ENCODE measurements at places on chromosomes 5 and 9.

DNA sequence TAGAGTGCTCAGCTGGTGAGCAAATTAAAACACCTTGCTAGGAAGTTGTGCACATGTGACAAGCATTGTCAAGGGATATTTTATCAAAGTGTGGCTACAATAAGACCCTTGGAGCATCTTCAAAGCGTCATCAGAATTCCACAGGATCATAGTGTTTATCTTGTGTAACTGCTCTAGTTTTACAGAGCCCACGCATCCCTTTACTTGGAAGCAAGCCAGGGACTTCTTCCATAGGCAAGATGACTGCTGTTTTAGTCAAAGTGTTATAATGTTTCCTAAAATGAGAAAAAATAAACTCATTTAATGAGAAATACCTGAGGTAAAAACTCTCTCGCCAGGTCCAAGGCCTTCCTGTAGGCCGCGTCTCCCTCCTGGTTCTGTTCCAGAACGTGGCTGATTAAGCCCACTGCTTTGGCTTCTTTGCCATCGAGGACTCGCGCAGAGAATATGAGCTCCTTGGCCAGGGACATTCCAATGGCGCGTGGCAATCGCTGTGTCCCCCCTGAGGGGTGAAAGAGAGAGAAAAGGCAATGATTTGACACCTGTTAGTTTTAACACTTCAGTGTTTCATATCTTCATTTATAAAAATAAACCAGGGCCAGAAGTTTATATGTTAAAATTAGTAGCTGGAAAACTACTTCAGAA lies 141.1 kb downstream of the AUH start:
- no peak for DNase-seq

GRCh38 chr9:34685591-34685990 lies 5.5 kb downstream of the CCL19 start:
- no peak for DNase-seq

DNA sequence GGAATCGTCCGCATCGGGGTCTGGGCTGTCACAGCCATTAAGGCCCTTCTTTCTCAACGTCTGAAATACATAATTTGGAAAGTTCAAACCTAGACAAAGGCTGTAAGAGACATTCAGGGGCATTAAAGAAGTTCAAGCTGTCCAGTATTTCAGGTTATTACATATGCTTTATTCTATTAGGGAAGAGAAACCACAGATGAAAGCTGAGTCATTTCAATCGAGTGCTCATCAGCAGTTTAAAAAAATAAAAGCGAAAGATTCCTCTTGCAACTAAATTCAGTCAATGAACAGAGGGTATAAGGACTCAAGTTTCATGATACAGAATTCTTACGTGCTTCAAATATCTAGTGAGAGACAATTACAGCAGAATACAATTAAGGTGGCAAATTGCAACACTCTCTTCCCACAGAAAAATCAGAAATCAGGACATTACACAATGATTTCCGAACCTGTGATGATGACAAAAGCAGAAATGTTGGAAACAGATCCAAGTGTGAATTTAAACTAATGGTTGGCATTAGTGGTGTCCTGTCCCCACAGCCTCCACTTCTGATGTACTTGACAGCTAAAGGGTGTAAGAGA lies 121.6 kb downstream of the MEF2C start:
- no peak for DNase-seq

GRCh38 chr9:108477529-108478006 lies 378.2 kb downstream of the ACTL7B start:
- no peak for DNase-seq

- DNase-seq, result no peak
These were observed 30.6 kb downstream of the SYK start for GRCh38 chr9:90832261-90832660.

DNA sequence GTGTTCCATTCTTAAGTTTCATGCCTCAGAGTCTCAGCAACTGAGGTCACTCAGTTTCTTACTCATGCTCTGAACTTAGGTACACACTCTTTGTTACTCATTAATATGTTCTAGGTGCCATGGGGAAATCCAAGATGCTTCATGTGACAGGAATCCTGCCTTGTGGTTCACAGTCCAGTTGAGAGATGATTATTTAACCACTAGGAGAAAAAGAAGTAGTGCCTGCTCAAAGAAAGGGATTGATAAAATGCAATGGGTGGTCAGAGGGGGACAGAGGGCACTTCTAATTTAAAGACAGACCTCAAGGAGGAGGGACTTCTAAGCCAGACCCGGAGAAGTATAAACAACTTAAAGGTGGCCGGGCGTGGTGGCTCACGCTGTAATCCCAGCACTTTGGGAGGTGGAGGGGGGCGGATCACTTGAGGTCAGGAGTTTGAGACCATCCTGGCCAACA lies 69.0 kb downstream of the UGCG start:
- no peak for DNase-seq

- no peak for DNase-seq
These were observed 249.6 kb upstream of the DAP start for GRCh38 chr5:11010429-11011210.

DNA sequence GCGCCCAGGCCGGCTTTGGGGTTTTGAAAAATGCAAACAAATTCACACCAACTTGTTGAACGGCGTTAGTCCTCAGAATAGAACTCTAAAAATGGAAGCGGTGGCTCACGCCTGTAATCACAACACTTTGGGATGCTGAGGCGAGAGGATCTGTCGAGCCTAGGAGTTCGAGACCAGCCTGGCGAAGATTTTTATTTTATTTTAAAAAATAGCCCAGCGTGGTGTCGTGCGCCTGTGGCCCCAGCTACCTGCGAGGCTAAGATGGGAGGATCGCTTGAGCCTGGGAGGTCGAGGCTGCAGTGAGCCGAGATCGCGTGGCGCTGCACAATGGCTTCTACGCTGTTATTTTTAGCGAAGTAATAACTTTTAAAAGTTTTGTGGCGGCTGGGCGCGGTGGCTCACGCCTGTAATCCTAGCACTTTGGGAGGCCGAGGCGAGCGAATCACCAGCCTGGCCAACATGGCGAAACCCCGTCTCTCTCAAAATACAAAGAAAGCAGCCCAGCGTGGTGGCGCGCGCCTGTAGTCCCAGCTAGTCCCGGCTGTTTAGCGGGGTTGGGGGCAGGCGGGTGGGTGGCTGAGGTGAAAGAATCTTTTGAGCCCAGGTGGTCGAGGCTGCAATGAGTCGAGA lies 694 bp upstream of the PLIN2 start:
- peak; percentile 7 for DNase-seq
